Stimulated activated CD4-positive, alpha-beta T cell treated with anti-CD3 and anti-CD28 coated beads, Interleukin-2, amount 100 ng/mL, for 24 hours (primary cell): ENCODE measurements at places on chromosomes 2 and 18.

DNA sequence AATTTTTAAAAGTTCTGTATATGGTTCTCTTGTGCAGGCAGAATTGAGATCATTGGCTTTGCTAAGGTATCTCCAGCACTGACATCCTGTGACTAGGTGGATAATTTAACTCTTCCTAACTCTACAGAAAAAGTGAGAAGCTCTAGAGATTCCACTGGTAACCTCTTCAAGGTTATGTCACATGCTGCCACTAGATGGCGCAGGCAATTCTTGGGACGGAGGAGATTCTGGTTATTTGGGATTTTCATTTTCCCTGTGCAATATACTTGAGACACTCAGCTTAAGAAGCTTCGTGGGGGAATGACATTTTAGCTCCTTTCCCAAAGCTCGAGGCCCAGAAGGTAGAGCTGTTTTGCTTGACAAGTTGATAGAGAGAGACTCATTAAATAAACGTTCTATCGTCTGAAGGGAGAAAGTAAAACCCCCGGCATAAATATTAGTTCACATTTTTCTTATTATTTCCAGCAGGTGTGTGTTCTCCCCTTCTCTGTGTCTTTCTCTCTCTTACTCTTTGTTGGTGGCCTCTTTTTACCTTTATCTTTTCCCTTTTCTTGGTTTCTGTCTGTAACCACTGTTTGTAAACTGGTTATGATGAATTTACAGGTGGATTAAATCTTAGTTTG is 26.6 kb upstream of the LANCL1 start:
- DNase-seq: peak; percentile 30

- no peak for DNase-seq
Measured at GRCh38 chr18:35939138-35939537, 33.3 kb upstream of the RMP24 start.

GRCh38 chr2:131966256-131966655 is 195.5 kb downstream of the ANKRD30BL start:
- no peak for DNase-seq

- no peak for DNase-seq
Measured at GRCh38 chr2:73877071-73877802, 15.6 kb upstream of the ACTG2 start.

GRCh38 chr18:44857744-44858491 is 177.2 kb downstream of the SETBP1 start:
- no peak for DNase-seq

GRCh38 chr2:179304424-179304823 is 39.8 kb upstream of the SESTD1 start:
- no peak for DNase-seq

GRCh38 chr2:150591496-150592285 is 104.2 kb upstream of the RND3 start:
- DNase-seq: no peak

- no peak for DNase-seq
Measured at GRCh38 chr2:217553679-217554078, 449.1 kb downstream of the TNS1 start.

GRCh38 chr18:39057423-39058064 is 1491.9 kb upstream of the CELF4 start:
- no peak for DNase-seq

- no peak for DNase-seq
Measured at GRCh38 chr2:155485141-155485842, 786.8 kb downstream of the KCNJ3 start.

DNA sequence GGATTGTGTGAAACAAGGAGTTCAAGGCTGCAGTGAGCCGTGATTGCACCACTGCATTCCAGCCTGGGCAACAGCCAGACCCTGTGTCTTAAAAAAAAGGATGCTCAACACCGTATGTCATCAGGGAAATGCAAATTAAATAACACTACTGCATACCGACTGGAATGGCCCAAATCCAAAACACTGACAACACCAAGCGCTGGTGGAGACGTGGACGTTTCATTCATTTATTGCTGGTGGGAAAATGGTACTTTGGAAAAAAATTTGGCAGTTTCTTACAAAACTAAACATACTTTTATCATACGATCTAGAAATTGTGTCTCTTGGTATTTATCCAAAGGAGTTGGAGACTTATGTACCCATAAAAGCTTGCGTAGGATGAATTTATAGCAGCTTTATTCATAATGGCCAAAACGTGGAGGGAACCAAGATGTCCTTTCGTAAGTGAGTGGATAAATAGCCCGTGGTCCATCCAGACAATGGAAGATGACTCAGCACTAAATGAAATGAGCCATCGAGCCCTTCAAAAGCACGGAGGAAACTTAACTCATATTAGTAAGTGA is 24.2 kb downstream of the NEU4 start:
- no peak for DNase-seq

DNA sequence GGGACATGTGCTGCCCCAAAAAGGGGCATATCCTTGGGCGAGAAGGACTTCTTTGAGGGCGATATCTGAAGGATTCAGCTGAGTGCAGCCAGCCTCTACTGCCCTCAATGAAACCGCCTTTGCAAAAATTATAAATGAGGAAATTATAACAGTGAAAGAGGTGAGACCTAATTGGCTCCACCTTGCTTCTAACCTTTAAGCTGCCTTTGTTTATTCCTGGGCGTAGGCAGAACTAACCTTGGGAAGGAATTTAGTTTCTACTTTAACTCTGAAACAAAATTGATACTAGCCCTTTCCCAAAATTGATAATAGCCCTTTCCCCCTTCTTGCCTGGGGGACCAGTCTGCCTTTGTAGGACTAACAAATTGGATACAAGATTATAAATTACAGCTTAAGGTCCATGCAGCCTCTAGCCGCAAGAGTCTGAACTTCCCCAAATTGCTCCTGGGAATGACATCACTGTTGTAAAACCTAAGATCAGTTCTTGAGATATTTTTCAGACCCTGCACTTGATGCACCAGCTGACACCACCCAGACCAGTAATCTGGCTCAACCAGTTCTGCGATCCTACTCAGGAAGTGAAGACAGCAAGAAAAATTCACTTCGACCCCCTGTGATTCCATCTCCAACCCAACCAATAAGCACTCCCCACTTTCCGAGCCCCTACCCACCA is 36.0 kb upstream of the ASAP2 start:
- no peak for DNase-seq

- DNase-seq: no peak
Measured at GRCh38 chr2:54716375-54716774, 7.1 kb upstream of the EML6 start.

DNA sequence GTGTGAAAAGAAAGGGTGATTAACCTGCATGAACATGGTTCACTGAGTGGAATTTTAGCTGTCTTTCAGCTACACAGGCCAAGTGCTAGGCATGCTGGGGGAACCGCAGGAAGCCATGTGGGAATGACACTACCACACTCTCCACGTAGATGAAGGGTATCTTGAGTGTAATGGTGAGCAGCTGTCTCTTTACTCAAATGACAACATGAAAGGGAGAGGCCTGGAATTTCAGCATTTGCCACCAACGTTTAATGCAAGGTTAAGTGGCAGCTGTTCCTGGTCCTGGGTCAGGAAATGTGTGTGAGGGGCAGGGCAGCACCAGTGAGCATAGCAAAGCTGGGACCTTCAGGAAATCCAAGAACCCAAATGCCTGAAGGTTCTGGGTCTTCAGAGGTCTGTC is 588.4 kb downstream of the SLC4A3 start:
- no peak for DNase-seq

- DNase-seq: no peak
Measured at GRCh38 chr2:177281400-177282180, 17.1 kb upstream of the NFE2L2 start.

DNA sequence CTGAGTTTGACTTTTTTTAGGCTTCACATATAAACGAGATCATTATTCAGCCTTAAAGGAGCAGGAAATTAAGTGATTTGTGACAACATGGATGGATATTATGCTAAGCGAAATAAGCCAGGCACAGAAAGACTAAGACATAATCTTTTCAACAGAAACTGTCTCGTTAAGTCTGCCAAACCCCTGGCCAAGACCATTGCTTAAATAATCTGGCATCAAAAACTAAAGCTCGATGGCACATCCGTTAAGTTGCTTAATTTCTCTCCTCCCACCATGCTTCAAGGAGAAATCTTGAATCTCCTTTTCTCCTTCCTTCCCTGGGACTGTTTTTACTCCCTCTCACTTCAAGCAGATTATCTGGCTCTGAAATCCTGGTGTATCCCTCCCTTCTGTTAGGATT is 140.3 kb downstream of the GALNT14 start:
- no peak for DNase-seq

DNA sequence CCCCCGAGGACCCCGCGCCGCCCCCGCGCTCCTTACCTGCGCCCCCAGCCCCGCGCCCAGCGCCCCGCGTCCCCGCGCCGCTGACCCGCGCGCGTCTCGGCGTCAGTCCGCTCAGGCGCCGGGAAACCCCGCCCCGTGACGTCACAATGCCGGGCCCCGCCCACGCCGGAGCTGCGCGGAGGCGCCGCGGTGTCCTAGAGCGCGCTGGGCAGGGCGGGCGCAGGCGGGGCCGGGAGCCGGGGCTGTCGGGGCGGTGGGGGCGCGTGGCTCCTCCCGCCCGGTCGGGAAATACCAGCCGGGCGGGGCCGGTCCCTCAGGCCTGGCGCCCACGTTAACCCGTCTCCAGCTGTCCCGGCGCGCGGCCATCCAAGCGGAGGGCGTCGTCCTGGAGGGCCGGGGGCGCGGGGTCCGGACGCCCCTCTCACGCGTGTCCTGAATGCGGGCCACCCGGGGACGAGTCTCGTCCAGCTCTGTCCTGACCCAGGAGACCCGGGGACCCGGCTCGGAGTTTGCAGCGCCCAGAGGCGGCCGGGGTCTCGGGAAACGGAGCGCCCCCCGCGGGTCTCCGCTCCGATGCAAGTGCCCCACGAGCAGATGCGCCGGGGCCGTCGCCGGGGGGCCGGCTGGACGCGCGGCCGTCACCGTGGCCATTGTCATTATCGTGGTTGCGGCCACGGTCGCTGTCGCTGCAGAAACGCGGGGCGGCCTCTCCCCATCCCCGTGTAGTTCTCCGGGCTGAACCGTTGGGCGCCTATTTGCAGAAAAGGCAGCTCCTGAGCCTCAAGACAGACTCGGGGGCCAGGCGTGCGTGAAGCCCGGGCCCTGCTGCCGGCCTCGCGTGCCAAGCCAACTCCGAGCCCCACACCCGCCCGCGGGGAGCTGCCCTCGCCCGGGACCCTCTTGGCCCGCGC is at the start of gene SLC66A2:
Gene SLC66A2, minus strand, starts transcription at position 109 of the 911 bp plus-strand sequence. CDS start 727 bp downstream, outside the sequence.
- peak; percentile 98 for DNase-seq

GRCh38 chr2:146228466-146229058 is 1616.3 kb upstream of the ACVR2A start:
- DNase-seq: no peak

GRCh38 chr2:181658444-181658843 is 1.5 kb upstream of the CERKL start:
- no peak for DNase-seq

- DNase-seq: no peak
Measured at GRCh38 chr2:228728961-228729360, 542.1 kb downstream of the PID1 start.

DNA sequence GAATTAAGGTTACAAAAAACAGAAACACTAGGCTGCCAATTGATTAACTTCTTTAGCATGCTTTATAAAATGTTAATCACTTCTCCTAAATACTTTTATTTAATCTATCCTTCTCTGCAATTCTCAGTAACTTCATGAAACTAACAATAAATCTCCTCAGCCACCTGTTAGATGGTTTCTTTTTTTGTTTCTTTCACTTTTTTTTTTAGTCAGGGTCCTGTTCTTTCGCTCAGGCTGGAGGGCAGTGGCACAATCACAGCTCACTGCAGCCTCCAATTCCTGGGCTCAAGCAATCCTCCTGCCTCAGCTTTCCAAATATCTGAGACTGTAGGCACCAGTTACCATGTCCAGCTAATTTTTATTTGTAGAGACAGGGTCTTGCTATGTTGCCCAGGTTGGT is 213.4 kb upstream of the STK17B start:
- DNase-seq: no peak

GRCh38 chr18:10336749-10337350 is 117.6 kb upstream of the APCDD1 start:
- no peak for DNase-seq

GRCh38 chr2:75480971-75481836 is 79.5 kb downstream of the EVA1A start:
- DNase-seq: no peak

DNA sequence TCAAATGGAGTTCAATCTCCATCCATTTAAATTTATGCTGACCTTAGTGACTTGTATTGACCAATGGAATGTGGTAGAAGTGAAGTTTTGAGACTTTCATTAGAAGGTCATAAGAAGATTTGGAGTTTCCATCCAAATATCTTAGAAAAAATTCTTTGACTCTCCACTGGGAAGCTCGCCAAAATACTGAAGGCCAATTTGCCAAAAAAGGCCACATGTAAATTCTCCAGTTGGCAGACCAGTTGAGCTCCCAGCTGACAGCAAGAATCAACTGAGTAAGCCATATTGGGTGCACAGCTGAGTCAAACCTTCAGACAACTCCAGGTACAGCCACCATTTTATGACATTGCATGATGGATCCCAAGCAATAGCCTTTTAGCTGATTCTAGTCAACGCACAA is 228.3 kb upstream of the SETBP1 start:
- no peak for DNase-seq

DNA sequence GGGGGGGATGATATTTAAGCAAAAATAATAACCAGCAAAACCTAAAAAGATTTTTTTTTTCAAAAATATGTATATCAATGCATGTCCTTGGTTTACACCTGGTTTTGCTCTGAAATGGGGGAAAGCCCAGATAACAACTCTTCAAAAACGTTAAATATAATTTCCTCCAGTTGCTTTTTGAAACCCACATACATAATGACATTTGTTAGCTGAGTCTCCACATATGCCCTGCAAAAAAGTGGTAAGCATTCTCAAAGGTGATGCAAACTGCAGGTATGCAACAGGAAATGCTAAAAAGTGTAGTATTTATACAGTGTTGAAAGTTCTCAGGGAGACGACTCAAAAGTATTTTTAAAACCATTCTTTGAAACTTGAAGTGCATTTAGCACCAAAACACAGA is 258.6 kb downstream of the ZEB2 start:
- no peak for DNase-seq

GRCh38 chr2:130776550-130776949 is 21.2 kb downstream of the AMER3 start:
- no peak for DNase-seq

DNA sequence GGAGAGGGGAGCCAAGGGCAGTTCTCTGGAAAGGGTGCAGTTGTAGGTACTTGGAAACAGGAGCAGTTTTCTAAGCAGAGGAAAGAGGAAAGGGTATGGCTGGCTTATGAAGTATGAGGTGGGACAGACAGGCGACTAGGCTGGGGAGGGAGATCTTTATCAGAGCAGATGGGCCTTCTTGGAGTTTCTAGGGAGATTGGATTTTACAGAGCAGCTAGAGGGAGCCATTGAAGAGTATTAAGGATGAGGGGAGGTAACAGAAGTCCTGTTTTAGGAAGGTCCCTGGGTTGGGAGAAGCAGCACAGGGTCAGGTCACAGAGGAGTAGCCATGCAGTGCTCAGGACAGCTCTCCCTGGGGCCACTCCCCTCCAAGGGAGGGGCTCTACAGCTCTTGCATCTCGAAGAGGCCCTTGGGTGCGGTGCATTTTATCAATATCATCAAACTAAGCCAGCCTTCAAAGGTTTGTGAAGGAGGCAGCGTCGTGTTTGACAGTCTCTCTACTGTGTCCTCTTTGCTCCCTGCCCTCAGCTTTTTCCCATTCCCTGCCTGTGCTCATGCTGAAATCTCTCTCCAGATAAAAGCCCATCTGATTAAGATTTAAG is 154.3 kb downstream of the SETBP1 start:
- DNase-seq: no peak
